ENCODE measurements at places on chromosomes 1 and 21.

DNA sequence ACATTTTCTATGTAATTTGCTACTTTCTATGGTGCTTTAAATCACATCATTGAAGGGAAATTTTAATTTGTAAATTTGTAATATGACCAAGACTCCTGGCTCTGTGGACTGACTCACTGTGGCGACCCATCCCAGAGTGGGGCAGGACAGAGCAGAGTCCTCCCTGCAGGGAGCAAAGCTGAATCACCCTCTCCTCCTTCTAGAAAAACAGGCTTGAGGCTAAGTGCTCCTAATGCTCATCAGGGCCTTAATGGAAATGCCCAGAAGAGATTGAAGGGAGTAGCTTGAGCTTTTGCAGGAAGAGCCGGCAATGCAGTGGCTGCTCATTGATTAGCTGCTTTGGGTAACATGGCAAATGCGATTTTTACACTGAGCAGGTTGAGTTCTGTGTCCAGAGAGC lies 16.8 kb downstream of the S100A10 start:
- no peak for DNase-seq

GRCh38 chr1:109385417-109385816 lies 12.3 kb downstream of the SORT1 start:
- DNase-seq: no peak

DNA sequence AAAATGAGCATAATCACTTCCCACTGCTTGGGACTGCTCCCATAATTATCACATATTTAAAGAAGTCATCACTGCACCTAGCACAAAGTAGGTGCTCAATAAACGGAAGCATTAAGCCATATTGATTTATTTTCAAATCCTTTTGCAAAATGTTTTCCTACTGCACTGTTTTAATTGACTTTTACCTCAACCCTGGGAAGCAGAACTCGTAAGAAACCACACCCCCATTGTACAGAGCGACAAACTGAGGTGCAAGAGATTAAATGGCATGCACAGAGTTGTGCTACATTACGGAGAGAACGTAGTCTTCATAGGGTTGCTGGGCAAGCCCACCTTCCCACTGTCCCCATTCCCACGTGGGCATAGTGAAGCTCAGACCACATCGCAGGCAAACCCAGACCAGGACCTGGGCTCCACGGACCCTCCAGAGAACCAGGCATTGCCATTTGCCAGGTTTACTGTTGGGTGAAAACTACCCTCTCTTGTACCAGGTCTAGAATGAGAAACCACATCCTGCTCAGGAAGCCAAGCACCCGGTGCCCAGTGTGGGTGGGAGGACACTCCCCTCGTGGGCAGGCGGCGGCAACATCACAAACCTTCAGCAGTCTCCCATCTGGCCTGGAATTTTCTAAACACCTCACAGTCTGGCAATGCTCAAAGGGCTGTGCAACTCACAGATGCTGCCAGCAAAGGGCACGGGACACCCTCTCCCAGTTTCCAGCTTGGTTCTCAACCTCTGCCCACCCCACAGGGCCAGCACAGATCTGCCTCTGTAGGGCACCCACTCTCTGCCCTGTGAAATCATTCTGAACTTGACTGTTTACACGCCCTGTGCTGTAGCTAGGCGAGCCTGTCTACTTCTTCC lies 8.2 kb downstream of the IFFO2 start:
- no peak for DNase-seq

- no peak for DNase-seq
Observed at GRCh38 chr1:167694691-167695090, 27.1 kb upstream of the MPZL1 start.

DNA sequence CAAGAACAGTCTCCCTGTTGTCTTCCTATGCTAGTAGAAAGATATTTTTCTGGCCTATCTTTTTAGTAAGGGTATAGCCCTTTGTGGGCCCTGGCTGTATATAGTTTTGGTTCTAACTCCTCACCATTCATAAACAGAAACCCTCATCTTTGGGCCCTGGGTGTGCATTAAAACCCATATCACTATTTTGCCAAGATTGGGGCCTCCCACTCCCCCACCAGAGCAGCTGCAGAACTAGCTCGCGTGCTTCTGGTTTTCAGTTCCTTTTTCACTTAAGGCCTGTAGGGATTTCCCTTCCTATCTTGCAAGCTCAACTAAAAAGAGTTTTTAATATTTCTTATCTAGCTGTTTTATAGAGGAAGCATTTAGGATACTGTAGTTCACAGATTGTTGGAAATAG lies 106.4 kb downstream of the RGL1 start:
- no peak for DNase-seq

- DNase-seq: no peak
Observed at GRCh38 chr1:25517476-25518394, 25.7 kb upstream of the LDLRAP1 start.

DNA sequence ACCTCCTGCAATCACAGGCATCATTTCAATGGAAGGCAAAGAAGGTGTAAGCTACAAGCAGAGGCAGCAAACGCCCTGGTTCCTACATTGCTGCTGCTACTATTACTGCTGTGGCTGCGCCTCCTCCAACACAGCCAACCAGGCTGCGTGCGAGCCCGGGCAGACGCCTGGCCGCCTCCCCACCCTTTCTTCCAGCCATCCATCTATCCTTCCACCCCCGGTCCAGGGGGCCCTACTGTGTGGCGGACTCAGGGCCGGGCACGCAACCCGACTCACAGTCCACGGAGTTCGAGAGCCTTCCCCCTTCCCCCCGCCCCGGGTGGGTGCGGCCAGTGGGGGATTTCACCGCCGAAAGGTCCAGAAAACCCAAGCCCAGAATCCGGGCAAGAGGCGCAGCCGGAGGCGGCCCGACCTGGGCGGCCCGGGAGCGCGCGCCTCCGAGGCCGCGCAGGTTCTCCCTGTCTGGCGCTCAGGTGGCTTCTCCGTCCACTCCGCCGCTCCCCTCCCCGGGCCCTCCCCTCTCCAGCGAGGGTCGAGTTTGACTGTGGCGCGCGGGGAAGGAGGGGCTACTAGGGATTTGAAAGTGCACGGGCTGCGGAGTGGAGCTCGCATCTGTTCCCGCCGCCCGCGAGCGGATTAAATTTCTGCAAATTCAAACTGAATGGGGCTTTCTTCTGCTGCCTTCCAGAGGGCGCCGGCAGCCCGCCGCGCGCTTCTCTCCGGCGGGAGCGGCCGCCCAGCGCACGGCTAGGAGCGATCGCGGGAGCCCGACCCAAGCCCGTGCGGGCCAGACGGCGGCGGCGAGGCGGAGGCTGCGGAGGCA lies at the start of gene HUNK:
TSS of gene HUNK (plus strand) at position 569 of the 823 bp plus-strand sequence. CDS start 655 bp downstream, outside the sequence.
- DNase-seq: peak; percentile 88

DNA sequence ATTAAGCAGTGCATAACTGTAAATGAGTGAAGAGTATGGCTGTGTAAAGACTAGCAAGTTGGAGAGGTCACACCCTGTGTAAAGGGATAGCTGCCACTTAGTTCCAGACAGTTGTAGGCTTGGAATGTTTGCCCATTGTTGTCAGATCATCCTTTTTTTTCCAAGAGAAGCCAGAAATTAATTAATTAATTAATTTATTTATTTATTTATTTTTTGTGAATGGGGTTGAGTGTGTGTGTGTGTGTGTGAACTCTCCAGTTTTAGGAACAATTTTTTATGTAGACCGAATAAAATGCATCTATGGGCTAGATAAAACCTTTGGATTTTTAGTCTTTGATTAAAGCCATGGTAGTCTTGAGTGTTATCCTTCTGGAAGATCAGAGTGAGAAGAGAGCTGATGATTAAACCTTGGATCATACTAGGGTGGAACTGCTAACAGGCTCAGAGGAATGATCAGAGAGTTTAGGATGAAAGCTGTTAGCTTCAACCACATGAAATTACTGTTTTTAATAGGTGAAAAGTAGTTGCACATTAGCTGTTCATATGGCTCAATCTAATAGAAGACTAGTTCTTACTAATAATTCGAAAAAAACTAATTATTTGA lies 58.4 kb downstream of the OSBPL9 start:
- no peak for DNase-seq

DNA sequence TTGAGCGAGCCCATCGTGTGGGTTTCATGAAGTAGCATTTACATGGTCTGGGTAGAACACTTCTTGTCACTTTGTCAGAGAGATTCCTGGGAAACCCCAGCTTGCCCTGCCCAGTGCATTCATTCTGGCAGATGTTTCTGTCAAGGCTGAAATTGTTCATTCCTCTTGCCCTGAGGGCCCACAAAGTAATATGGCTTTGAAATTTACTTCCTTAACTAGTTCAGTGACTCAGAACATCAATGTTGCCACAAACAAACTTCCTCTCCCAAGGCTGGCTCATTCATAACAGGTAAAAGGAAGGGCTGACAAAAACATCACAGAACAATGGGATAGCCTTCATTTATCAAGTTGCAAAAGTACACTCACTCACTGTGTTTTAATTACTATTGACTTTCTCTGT lies 5.0 kb upstream of the KIAA0040 start:
- no peak for DNase-seq

DNA sequence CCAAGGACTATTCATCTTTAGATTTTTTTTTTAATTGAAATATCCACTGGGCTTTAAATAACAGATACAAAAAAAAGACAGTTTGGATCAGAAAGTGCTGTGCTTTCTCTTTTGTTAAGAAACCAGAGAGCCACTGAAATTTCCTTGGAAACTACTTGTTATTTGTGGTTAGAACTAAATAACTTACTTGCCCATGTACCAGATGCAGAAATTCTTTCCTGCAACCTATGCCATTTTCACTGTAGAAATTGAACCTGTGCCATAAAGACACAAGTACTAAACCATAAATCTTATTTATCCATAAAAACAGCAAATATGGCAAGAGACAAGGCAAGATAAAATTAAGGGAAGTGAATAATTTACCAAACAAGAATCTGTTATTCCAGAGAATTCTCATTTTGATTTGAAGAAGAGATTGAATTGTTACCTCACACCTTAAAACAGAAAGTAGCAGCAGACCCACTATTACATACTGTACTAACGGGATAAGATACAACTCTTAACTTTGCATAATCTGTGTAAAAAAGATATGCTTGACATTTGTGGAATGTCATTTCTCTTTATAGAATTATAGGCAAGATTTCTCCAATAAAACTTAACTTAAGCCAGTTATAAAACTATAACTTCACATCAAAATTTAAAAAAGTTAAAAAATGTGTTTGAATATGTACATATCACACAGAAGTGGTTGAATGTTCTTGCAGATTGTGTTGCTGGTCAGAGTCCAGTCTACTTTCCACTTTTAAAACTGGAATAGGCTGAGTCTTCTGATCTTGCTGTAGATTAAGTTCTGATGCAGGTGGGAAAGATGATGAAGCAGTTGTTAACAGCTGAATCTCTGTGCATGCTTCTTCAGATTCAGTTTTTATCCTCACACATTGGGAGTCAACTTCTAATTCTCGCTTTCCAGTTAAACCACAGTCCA lies 6.3 kb upstream of the PHTF1 start:
- DNase-seq: no peak

- DNase-seq: peak; percentile 66
Observed at GRCh38 chr1:158045639-158046038, 52.2 kb downstream of the KIRREL1 start.

DNA sequence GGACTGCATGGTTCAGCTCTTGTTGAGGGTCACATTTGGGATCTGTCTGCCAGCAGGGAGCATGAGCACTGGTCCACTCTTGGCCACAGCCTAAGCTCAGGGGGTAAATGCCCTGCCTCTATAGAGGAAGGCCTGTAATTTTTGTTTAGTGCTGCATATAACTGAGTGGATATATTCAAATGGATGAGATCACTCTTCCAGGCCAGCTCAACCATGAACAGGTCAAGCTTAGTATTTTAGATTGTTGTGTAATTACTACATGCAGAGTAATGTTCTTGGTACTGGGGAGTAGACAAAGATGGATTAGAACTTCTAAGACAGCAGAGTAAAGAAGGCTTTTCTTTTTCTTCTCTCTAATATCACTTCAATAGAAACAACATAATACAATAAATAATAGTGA lies 376.9 kb downstream of the GPATCH2 start:
- DNase-seq: peak; percentile 32

DNA sequence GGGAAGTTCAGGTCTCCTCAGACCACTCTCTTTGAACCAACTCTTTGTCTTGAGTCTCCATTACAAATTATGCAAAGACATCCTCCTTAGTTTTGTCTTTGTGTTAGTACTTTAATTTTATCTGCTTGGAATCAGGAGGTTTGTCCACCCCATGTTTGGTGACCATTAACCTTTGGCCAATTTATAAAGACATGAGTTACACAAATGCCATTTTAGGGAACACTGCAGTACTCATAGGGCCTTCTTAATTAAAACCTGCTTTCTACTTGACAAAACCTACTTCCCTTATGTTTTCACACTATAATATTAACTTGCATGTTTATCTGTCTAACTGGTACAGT lies 7.9 kb upstream of the CDC73 start:
- no peak for DNase-seq

- no peak for DNase-seq
Observed at GRCh38 chr1:3312898-3313575, 141.4 kb upstream of the ARHGEF16 start.

DNA sequence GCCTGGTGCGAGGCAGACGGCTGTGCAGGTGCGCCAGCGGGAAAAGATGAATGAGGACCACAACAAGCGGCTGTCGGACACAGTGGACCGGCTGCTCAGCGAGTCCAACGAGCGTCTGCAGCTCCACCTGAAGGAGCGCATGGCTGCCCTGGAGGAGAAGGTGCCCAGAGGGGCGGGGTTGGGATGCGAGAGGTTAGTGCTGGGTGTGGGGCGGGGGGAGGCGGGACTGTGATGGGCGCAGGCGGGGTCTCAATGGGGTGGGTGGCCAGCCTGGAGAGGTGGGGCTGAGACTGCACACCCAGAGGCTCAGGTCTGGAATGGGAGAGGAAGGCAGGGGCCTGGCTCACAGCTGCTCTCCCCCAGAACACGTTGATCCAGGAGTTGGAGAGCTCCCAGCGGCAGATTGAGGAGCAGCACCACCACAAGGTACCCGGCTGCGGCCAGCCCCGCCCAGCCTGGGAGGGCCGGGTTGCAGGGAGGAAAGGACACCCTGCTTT lies 22.3 kb downstream of the PPFIA4 start:
- no peak for DNase-seq

- no peak for DNase-seq
Observed at GRCh38 chr1:205450448-205450847, 5.4 kb downstream of the BLACAT1 start.

DNA sequence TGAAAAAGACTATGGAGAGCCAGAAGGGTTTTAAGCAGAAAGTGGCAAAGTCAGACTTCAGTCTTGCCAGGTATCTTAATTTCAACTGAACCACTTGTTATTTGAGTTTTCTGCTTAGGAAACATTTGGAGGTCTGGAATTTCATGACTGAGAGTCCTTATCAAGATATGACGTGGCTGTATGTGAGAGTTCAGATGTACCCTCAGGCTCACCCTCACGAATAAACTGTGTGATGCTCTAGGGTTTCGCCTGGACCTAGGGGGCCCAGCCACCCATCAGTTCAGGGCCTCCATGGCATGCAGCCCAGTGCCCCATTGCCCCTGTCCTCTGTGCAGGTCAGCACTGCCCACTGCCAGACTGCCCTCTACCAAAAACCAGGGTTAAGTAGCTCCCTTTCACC lies 30.6 kb upstream of the TADA1 start:
- no peak for DNase-seq

GRCh38 chr21:42423197-42423675 lies 19.5 kb downstream of the UBASH3A start:
- DNase-seq: no peak

GRCh38 chr1:236089046-236089773 lies 24.3 kb upstream of the NID1 start:
- no peak for DNase-seq
